Lower leg skin (tissue), 4 donors: ENCODE measurements at places on chromosomes 12 and 14.
A peak's percentile ranks its signal among the peaks of the same experiment; 100 is the strongest.

DNA sequence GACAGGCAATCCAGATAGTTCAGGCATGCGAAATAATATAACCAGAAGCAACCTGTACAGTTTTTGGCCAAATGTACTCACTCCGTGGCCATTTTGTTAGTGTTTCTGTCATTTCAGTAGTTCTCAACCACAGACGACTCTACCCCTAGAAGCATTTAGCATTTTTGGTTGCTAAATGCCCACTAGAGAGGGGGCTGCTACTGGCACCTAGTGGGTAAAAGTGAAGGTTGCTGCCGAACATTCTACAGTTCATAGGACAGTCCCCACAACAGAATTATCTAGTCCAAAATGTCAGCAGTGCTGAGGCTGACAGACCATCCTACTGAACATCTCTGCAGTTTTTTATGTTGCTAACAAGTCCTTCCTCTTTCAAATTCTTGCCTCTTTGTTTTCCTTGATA lies 107.4 kb downstream of the TSHR start:
- no peak for DNase-seq

- DNase-seq, result no peak
Observed at GRCh38 chr14:90518069-90518940, 121.5 kb downstream of the CALM1 start.

- DNase-seq, result no peak
Observed at GRCh38 chr12:22018860-22019259, 27.2 kb upstream of the CMAS start.

DNA sequence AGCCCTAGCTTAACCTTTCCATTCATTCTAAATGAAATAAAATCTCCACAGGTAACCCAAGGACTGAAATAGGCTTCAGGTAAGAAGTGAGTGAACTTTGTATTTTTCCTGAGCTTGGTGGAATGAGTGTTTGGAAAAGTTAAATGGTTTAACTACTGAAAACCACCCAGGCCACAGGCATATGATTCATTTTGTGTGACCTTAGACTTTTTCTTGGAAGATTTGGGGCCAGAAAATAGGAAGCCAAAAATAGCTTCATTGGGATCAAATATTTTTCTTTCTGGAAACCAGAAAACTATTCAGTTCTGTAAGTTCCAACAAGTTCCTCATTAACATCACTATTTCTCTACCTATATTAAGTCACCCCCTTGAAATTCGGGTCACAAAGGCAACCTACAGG lies 212.6 kb downstream of the PCNX1 start:
- DNase-seq, result no peak

GRCh38 chr12:1474574-1475153 lies 119.7 kb downstream of the FBXL14 start:
- DNase-seq, result no peak

- DNase-seq, result no peak
Observed at GRCh38 chr12:43425361-43425760, 126.6 kb downstream of the ADAMTS20 start.

GRCh38 chr12:111842556-111843396 lies 748 bp downstream of the MAPKAPK5 start:
- DNase-seq, result no peak

DNA sequence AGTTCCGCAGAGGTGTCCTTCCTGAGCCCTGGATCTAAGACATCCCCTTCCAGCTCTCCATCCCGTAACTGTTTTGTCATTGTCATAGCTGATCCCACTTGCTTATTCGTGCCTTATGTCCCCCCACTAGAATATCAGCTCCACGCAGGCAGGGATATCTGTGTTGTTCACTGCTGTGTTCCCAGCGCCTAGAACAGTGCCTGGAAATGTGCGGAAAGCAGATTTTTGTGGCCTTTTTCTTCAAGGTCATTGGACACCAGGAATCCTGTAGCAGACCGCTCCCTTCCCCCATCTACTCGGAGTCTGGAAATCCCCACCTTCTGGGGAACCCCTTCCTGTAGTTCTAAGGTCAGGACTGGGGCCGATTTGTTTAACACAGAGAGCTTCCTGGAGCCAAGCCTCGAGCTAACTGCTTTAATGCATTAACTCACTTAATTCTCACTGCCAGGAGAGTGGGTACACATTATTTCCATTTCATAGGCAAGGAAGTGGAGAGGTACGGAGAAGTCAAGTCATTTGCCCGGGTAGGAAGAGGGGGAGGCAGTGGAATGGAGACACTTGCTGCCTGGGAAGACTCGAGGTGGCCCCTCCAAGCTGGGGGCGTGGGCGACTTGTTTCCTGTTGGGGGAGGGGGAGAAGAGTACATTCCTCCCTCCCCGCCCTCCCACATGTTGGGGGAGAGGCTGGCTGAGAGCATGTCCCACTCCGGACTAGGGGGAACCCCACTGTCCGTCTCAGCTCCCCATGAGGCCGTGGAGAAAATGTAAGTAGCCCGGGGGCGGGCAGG lies 1.2 kb upstream of the SH2B3 start:
- DNase-seq, result no peak

- DNase-seq, result no peak
Observed at GRCh38 chr14:81401420-81402122, 1.4 kb upstream of the STON2 start.

GRCh38 chr12:24756479-24757024 lies 192.3 kb downstream of the BCAT1 start:
- DNase-seq, result no peak

GRCh38 chr12:52735816-52736632 lies 32.7 kb upstream of the KRT77 start:
- no peak for DNase-seq

GRCh38 chr14:104560586-104560945 lies 19.0 kb upstream of the C14orf180 start:
- no peak for DNase-seq

- DNase-seq, result no peak
Observed at GRCh38 chr14:93958567-93959238, 17.7 kb downstream of the ASB2 start.

DNA sequence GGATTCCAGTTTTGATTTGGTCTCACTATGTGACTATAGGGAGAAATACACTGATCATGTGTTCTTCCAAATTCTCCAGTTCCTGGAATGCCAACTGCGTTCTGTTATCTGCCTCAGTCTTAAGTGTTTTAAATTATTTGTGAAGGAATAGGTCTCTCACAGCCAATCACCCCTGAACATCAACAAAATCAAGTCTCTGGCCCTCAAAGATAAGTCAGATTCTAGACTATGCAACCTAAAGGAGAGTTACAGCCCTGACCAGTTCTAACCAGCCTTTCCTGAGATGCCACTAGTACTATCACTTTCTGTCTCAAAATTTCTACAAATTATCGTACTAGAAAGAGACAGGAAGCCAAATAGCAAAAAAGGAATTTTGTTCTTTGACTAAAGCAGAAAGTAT lies 22.3 kb downstream of the ZFC3H1 start:
- no peak for DNase-seq

GRCh38 chr12:65962036-65962430 lies 137.8 kb downstream of the HMGA2 start:
- DNase-seq, result no peak

- no peak for DNase-seq
Observed at GRCh38 chr14:51521764-51522163, 129.9 kb upstream of the FRMD6 start.

DNA sequence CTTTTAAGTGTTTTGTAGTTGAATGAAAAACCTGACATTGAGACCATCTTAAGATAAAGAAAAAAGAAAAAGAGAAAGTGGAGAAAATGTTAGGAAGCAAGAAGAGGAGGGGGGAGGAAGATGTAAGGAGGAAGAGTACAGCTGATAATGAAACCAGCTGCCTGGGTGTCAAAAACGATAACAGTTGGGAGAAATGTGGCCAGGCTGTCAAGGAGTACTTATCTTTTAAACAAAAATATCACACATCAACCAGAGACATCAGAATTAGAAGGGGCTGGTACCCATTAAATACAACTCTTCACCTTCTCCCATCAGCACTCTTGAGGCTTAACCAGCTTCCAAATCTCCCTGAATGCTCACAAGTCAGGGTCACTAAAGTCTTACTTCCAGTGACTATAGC lies 4.5 kb downstream of the SLC11A2 start:
- no peak for DNase-seq

- DNase-seq, result no peak
Observed at GRCh38 chr12:50620109-50620977, 115.6 kb downstream of the DIP2B start.

- DNase-seq, result no peak
Observed at GRCh38 chr14:80390906-80391305, 179.6 kb upstream of the DIO2 start.

DNA sequence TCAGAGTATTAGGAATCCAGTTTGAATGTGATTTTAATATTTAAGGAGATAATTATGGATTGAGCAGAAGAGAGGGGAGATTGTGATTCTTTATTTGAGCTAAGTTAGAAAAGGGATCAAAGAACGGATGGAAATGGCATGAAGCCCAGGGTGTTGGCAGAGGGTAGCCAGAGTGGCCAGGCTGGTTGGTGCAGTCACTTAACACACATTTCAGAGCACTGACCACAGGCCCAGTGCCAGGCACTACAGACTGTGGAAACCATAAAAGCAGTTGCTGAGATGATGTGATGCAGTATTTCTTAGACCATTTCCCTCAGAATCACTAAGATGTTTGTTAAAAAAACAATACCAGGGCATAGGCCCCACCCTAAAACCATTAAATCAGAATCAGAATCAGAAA lies 167.7 kb upstream of the AMIGO2 start:
- DNase-seq, result no peak

- DNase-seq, result no peak
Observed at GRCh38 chr12:7303230-7303629, 642 bp upstream of the ACSM4 start.

GRCh38 chr12:129607756-129608155 lies 296.1 kb downstream of the TMEM132D start:
- no peak for DNase-seq

DNA sequence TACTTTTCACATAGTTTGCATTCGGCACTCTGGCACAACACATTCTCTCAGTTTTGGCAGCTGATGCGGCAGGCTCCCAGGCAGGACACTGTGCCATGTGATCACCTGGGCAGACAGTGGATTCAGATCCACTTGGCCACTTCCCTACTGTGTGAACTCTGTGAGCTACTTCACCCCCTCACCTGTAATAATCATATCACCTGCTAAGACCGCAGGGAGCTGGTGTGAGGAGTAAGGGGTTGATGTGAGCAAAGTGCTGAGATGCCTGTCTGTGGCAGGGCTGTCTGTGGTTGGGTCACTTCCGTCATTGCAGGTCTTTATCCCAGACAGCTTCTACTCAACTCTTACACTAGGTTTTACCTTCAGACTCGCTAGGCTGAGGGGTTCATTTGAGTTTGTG lies 50.4 kb upstream of the AMN start:
- no peak for DNase-seq

- no peak for DNase-seq
Observed at GRCh38 chr12:131090274-131091210, 136.8 kb downstream of the ADGRD1 start.

- DNase-seq, result peak; percentile 75
Observed at GRCh38 chr14:76947078-76947837, 81.2 kb downstream of the IRF2BPL start.

GRCh38 chr14:70027785-70028428 lies 148.7 kb downstream of the SMOC1 start:
- peak; percentile 91 for DNase-seq

DNA sequence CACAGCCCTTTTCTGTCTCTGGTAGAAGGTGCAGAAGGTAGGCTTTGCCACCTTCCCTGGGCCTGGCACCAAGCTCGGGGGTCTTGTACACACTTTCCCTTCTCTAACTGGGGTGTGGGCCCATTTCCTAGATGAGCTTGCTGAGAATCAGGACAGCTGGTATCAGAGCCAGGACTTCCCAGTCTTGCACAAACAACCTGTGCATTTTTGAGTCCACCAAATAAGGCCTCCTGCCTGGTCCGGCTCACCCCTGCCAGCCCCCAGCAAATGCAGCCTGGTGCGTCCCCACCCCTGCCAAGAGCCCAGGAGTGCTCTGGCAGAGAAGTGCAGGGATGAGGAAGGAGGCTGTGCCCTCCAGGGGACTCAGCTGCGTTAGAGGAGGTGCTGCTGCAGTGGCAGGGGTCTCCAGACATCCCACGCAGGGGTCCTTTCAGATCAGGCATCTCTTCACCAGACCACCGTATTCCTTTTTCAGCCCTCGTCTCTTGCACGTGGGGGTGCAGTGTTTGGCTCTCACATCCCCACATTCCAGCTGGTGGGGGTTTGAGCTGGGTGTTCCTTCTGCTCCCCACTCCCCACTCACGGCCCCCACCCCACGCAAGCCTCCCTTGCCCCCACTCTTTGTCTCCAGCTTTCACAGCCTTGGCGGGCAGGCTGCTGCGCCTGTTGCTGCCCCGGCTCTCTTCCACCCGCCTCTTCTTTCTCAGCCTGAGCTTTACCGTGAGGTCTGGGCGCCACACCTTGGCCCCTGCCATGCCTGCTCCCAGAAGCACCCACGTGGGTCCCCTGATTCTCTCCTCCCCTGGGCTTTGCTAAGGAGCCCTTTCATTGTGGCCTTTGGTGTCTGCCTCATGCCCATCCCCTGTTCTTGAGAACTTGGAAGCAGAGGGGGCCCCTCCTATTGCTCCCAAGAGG lies 32.3 kb downstream of the MEG3 start:
- no peak for DNase-seq

GRCh38 chr12:56839915-56840325 lies 76.8 kb downstream of the HSD17B6 start:
- no peak for DNase-seq

DNA sequence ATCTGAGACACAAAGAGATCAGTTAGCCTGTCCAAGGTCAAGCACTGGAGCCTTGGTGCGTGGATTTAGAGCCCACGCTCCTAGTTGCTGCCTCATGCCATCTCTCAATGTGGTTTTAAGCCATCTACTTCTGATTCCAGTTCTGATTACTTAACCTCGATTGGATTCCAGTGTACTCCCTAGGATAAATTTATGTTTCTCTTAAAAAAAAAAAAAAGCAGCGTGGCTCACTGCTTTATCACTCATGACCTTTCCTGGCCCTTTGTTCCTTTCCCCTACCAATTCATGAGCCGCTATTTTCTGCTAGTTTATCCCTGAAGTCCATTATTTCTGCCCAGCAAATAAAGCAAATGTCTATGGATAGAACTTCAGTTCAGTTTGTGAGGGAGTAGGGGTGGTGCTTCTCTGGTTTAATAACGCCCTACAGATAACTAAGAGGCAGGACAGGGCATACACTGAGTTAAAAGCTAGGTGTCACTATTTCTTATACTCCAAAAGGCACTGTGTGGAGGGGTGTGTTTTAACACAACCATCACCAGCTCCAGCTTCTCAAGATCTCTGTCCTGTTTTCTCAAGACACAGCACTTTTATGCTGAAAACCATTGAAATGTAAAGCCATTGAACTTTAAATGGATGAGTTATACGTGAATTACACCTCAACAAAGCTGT lies 9.8 kb upstream of the PARP11 start:
- no peak for DNase-seq

DNA sequence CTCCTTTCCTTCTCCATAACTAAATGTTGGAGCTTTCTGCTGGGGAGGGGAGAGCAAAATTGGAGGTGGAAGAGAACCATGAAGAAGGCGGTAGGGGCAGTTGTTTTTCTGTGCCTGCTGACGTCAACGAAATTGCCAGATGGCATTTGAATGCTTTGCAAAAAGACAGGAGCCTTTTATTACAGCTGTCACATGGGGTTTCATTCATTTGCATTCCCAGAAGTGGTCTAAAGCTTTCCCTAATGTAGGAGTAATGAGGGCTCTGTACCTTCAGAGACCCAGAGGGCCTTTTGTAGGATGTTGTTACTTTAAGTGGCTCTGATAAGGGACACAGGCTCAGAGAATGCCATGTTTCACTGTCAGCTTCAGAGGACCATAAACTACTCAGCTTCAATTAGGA lies 107.1 kb upstream of the SLCO1C1 start:
- DNase-seq, result no peak
